ENCODE measurements at places on chromosomes 2 and 18. TPM values are rescaled to one million over a fixed set of nuclear protein-coding genes. Genes with fewer than 3 reads are reported as not detected.

PSMG2 gene
- total RNA-seq: 50.5 TPM

REG3G gene
- not detected for total RNA-seq

PRKCE gene
- total RNA-seq: 8.2 TPM

ZNF892 gene
- 4.0 TPM for total RNA-seq

FRZB gene
- total RNA-seq: under 0.01 TPM

TRIM54 gene
- under 0.01 TPM for total RNA-seq

TWIST2 gene
- 13.4 TPM for total RNA-seq

SLC5A7 gene
- total RNA-seq: not detected

CTLA4 gene
- total RNA-seq: 1.7 TPM

DSC2 gene
- under 0.01 TPM for total RNA-seq

ITPRID2 gene
- total RNA-seq: 147 TPM

CPS1 gene
- 27.4 TPM for total RNA-seq

MARCO gene
- not detected for total RNA-seq

CPLX4 gene
- total RNA-seq: not detected

SP5 gene
- total RNA-seq: not detected

SPATA3 gene
- total RNA-seq: not detected

PDE11A gene
- under 0.01 TPM for total RNA-seq

EFHD1 gene
- total RNA-seq: 2.0 TPM

C2orf78 gene
- not detected for total RNA-seq

FIGN gene
- total RNA-seq: 1.7 TPM

ALPI gene
- not detected for total RNA-seq

KCNIP3 gene
- 0.77 TPM for total RNA-seq

PSMA8 gene
- total RNA-seq: under 0.01 TPM

IL1RL1 gene
- 1.1 TPM for total RNA-seq

CPO gene
- total RNA-seq: under 0.01 TPM

SMYD1 gene
- total RNA-seq: not detected

CDK15 gene
- total RNA-seq: 0.56 TPM

M1AP gene
- total RNA-seq: under 0.01 TPM

TFCP2L1 gene
- total RNA-seq: 0.19 TPM

GBX2 gene
- not detected for total RNA-seq

SKA1 gene
- 2.8 TPM for total RNA-seq

TLK1 gene
- 12.8 TPM for total RNA-seq

MAT2A gene
- total RNA-seq: 103 TPM

HOXD3 gene
- 0.28 TPM for total RNA-seq

GPR45 gene
- not detected for total RNA-seq

KIF1A gene
- not detected for total RNA-seq

TUBA3D gene
- total RNA-seq: not detected

STPG4 gene
- under 0.01 TPM for total RNA-seq

TMEM247 gene
- total RNA-seq: not detected

DES gene
- 0.77 TPM for total RNA-seq

TDRD15 gene
- not detected for total RNA-seq

ST8SIA5 gene
- not detected for total RNA-seq

SUPT7L gene
- total RNA-seq: 33.3 TPM

YWHAQ gene
- total RNA-seq: 206 TPM

CLIP4 gene
- 91.9 TPM for total RNA-seq

NEU2 gene
- not detected for total RNA-seq

DSG2 gene
- 0.19 TPM for total RNA-seq

RNU2-63P gene
- total RNA-seq: not detected

BBS5 gene
- total RNA-seq: 5.4 TPM

ST6GAL2 gene
- under 0.01 TPM for total RNA-seq

GTF3C2 gene
- 19.2 TPM for total RNA-seq

Measured in regular cardiac myocyte (primary cell).